ENCODE measurements at places on chromosomes 1 and 21. TPM values are rescaled to one million over a fixed set of nuclear protein-coding genes. Genes with fewer than 3 reads are reported as not detected.

The GNG4 gene
- 0.52 TPM for total RNA-seq

DNA sequence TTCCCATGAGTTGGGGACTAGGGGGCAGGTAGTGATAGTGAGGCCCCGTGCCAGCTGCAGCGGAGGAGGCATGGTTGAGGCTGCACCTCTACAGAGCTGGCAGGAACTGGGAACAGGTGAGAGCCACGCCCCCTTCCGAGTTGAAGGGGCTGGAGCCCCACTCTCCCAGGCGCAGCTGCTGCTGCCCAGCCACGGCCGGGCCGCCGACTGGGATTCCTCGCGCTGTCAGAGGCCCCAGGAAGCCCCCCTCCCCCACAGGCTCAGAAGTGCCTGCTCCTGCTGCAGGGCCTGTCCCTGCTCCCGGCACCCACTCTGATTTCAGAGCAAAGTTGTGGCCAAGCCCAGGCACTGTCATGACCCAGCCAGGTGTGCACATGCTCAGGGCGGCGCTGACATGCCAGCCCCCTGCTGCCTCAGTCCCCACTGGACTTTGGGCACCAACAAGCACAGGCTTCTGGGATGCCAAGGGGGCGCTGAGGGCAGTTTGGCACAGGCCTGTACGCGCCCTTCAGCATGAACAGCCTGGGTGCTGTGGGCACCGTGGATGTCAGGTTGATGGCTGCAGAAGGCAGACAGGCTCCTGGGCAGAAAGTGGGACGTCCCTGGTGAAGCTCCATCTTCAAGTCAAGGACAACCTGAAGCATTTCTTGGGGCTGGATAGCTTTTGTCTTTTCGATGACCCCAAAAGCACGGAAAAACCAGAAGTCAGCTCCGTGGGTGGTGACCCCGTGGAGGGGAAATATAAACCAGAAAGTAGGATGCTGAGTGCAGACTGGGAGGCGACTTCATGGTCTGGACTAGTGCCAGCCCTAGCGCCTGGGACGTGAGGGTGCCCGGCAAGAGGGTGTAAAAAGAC, 121.5 kb downstream of the SIM2 start:
- DNase-seq, result no peak

GRCh38 chr1:54940042-54940441, 40.4 kb upstream of the TMEM61 start:
- peak; percentile 51 for DNase-seq

DNA sequence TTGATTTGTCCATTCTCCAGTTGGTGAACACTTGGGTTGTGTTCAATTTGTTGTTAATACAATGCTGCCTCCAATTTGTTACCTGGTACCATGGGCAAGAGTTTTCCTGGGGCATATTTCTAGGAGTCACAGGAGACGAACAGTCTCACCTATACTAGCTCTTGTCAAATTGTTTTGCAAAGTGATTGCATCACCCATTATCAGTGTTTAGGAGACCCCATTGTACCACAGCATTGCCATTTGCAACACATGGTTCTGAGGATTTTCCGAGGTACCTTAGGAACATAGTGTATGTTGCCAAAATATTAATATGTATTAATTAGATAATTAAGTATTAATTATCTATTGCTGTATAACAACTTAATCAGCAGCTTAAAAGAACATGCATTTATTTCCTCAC, 97.8 kb downstream of the LPAR3 start:
- no peak for DNase-seq

The C1QB gene
- not detected for total RNA-seq
